ENCODE measurements at places on chromosomes 11 and 22. TPM values are rescaled to one million over a fixed set of nuclear protein-coding genes. Genes with fewer than 3 reads are reported as not detected.

The NOX4 gene
- total RNA-seq, result 2.4 TPM

The MMP10 gene
- not detected for total RNA-seq

GRCh38 chr22:50367778-50368500 is 24.8 kb downstream of the PPP6R2 start:
- no peak for DNase-seq

DNA sequence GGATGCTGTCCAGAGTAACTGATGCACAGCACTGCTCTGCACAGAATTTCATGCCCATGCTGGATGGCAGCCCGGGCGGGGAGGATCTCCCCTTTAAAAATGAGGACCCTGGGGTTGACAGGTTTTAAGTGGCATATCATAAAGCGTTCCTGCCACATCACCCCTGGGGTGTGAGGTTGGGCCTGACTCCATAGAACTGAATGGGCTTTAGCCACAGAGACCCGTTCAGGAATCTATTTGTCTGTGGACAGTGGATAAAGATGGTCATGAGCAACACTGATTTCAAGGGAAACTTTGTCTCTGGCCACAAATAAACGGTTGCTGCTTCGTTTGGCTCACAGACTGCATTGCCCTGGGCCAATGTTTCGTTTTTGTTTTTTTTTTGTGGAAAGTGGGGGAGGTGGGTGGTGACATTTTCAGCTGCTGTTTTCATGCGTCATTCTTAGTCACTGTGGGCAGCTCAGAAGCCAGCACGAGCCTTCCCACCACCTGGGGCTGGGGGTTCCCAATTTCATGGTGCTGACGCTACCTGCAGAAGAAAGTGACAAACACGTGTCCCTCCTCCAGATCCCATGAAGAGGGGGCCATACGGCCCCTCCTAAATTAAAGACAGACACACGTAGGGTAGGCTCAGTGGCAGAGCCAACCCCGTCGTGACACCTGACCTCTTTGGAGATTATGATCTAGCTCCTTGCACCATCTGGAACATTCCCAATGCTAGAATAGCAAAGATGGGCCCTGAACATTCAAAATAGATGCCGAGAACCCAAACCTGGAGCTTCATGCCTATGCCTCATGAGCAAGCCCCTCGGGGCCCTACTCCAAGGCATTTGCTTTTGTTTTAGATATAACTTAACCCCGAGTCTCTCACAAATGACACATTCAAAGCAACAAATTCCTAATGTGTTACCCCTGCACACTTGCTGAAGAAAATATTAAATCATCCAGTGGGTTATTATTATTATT is 54.8 kb upstream of the PHF21B start:
- DNase-seq, result no peak

- no peak for DNase-seq
These were observed 32.2 kb upstream of the PTPRJ start for GRCh38 chr11:47948137-47948536.

- DNase-seq, result peak; percentile 29
These were observed 11.4 kb upstream of the ANKK1 start for GRCh38 chr11:113376156-113376555.

DNA sequence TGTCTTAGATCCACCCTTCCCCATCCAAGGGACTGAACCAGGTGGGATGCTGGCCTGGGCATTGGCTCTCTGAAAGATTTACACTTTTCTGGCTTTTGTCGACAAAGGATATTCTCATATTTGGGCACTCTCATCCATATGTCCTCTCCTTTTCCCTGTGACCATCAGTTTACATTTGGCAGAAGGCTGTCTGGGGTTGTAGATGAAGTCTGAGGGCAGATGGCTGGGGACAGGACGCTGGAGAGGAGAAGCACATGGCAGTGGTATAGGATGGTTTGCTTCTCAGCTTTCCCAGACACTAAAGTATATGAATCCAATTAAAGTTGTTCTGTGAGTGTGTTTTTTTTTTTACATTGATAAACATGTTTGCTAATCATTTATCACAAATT is 757.5 kb downstream of the NTM start:
- DNase-seq, result no peak

- DNase-seq, result no peak
These were observed 2.5 kb downstream of the DERL3 start for GRCh38 chr22:23836281-23836680.

The SYT13 gene
- 0.30 TPM for total RNA-seq

- no peak for DNase-seq
These were observed 64.6 kb downstream of the FLRT1 start for GRCh38 chr11:64100360-64100759.

The CERK gene
- 21.7 TPM for total RNA-seq

- no peak for DNase-seq
These were observed 47.2 kb upstream of the CD5 start for GRCh38 chr11:61054927-61055562.

DNA sequence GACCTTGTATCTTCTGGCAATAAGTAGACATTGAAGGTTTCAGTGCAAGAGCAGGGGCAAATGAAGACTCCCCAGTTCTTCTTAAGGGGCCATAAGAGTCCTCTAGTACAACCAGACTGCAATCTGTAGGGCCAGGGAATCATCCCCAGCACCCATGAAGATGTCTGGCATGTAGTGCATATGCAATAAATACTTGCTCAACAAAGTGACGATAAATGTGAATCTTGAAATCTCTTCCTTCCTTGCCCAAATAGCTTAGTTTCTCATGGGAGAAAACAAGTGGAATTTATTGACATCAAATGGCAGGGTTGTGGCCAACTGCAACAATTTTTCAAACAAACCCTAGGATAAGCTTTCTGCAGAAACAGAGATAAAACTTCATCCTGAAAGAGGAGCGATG is 107.6 kb downstream of the ABTB2 start:
- no peak for DNase-seq

GRCh38 chr11:61482513-61482912 is 26.0 kb upstream of the LRRC10B start:
- no peak for DNase-seq

DNA sequence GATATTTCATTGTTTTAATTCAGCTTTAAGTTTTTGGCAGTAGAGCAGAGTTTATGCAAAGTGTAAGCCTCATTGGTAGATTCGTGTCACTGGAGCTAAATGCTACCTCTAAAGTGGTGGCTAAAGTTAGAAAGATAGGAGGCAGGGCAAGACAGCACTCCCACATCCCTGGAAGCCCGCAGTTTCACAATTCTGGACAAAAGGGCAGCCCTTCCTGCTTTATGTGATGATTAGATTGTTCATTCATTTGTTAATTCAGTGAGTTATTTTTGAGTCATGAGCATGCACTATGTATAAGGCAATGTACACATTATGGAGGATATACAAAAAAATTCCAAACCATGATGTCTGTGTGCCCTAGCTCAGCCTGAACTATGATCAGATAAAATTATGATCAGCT is 52.1 kb upstream of the EIF3M start:
- DNase-seq, result no peak

GRCh38 chr11:59766542-59767224 is 11.5 kb downstream of the STX3 start:
- no peak for DNase-seq

GRCh38 chr11:9029422-9029821 is 25.6 kb upstream of the NRIP3 start:
- DNase-seq, result no peak

- no peak for DNase-seq
These were observed 7.5 kb upstream of the NRGN start for GRCh38 chr11:124732230-124732629.

The ZNF195 gene
- total RNA-seq, result 15.8 TPM

DNA sequence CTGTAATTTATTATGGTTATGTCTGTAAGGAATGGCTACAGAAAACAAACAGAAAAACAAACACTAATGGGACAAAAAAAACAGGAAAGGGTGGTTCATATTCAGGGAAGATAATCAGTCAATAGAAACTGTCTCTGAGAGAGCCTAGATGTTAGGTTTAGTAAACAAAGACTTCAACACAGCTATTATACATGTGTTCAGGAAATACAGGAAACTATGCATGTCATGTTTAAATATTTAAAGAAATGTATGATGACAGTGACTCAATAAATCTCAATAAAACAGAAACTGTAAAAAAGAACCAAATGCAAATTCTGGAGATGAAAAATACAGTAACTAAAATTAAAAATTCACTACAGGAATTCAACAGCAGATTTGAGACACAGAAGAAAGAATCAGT is 76.0 kb downstream of the PACS1 start:
- no peak for DNase-seq

DNA sequence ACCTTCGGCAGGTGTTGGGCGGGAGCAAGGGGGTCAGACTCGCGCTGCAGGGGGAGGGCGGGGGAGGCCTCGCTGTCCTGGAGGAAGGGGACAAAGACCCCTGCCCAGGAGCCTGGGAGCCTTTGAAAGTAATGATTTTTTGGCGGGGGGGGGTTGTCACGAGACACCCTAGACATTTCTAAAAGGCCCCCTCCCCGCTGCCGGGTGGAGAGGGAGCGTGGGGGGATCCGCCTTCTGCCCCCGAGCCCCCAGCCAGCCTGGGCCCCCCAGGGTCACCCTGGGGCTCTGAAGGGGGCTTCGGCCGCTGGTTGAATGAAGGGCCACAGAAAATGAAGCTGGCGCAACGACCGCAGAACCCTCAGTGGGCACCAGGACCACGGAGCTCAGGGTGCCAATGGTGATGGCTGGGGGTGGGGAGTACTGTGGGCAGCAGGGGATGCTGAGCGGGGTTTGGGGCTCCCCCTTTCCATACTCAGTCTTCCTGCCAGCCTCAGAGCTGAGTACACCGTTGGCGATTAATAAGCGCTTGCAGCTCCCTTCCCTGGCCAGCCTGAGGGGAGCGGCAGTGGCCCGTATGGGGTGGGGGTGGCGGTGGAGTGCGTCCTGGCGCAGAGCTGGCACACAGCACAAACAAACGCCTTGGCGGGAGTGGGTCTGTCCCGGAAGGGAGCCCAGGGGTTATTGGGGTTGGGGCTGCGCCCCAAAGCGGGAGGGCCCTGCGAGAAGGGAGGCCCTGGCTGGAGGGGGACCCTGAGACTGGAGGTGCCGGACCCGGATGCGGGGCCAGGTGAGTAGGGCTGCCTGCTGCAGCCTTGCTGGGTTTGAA is 1.2 kb upstream of the DUSP8 start:
- DNase-seq, result no peak

DNA sequence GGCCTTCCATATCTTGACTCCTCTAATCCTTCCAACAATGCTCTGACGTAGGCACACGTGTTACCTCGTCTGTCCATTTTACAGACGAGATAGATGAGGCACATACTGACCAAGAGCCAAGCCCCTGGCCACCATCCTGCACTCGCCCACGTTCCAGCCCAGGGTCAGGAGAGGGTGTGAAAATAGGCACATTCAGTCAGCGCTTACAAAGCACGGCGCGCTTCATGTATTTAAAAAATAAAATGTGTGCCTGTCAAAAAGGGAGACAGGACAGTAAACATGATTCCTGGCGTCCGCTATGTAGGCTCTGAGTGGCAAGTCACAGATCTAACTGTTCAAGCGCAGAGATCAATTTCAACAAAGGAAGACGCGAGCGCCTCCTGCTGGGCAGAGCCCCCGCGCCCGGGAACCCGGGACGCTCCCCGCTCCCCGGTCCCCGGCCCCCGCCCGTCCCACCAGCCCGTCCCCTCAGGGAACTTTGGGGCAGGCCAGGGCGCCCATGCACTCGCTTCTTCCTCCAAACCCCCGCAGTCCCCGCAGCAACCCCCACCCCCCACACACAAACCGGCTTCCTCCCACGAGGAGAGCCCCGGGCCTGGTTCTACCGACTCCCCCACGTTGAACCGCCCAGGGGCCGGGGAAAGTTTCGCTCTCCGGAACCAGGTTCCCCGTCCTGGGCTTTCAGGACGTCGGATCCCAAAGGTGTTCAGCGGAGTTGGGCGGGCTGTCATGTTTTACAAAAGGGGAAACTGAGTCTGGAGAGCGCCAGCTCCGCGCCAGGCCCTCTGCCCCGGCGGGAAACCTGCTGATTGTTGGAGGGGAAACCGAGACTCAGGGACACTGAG is 10.4 kb upstream of the C1QTNF6 start:
- DNase-seq, result peak; percentile 84

GRCh38 chr11:118914178-118914918 is 11.4 kb downstream of the BCL9L start:
- DNase-seq, result no peak

- no peak for DNase-seq
These were observed 82.1 kb downstream of the CDKN1C start for GRCh38 chr11:2803186-2804091.

- DNase-seq, result no peak
These were observed 453 bp upstream of the MAFF start for GRCh38 chr22:38201371-38201710.

GRCh38 chr22:35334004-35334403 is 34.3 kb downstream of the TOM1 start:
- DNase-seq, result no peak

DNA sequence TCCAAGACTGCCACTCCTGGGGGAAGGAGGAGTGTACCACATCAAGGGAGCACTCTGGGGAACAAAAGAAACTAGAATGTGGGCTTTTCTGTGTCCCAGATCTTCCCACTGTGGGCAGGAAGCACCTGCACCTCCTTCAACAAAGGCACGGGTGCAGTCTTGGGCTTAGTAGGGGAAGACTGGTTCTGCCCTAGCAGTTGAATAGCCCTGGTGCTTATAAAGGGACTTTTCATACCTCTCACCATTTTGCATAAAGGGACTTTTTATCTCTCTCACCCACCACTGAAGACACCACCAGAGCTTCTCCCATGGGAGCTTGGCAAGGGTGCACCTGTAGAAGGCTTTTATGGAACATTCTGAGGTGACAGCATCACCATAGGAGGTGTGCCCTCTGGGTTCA is 65.8 kb upstream of the MS4A8 start:
- no peak for DNase-seq

DNA sequence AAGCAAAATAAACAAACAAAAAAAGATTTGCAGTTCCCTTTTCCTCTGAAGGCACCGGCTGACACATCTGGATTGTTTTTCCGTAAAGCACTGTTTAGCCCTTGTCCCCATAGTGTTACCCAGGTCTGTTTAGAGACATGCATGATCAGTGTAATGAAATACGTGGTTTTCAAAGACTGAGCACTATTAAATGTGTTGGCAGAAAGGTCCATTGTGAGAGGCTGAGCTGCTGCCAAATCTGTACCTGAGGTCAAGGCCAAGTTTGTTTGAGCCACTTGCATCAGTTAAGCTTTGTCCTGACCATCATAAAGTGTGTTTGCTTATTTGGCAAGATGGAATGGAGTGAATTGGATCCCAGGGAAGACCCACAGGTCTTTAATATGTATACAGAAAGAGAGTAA is 26.3 kb downstream of the CTR9 start:
- no peak for DNase-seq

The OR4C5 gene
- not detected for total RNA-seq

DNA sequence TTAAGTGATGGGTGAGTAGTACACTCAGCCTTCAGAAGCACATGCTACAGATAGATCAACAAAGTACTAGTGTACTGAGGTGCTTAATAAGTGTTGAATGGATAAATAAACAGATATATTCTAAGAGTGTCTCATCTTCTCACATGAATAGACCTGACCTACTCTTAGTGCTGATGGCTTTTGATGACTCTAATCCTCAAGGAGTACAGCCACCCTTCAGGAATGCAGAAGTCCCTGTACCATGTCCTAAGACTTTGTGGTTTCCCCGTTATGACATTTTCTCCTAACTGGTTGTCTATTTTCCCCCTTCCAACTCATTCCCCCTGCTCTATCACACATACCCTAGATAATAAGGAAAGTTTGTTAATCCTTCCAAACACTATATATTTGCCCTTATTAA is 61.6 kb downstream of the C11orf65 start:
- no peak for DNase-seq

Data from skin of body (tissue), 3 donors.